ENCODE measurements at places on chromosomes 5 and 9.

GRCh38 chr5:179273073-179273435, 72.2 kb downstream of the ADAMTS2 start:
- DNase-seq: no peak

- no peak for DNase-seq
Measured at GRCh38 chr5:54632131-54632701, 114.7 kb downstream of the SNX18 start.

DNA sequence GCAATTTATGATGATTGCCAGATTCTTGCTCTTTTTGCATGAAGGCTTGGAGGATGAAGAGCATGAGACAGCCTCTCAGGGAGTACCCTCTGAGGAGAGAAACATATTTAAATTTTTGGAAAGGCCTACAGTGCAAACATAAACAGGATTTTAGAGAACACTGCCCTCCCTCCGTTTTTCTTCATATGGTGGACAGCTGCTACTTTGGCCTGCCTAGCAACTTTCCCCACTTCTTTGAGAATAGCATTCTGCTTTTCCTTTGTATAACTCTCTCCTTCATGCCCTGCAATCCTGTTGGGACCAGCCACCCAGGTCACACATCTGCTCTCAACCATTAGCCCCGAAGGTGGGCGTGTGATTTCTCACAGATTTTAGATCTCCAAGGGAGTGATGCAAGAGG, 20.5 kb upstream of the TXN start:
- no peak for DNase-seq

DNA sequence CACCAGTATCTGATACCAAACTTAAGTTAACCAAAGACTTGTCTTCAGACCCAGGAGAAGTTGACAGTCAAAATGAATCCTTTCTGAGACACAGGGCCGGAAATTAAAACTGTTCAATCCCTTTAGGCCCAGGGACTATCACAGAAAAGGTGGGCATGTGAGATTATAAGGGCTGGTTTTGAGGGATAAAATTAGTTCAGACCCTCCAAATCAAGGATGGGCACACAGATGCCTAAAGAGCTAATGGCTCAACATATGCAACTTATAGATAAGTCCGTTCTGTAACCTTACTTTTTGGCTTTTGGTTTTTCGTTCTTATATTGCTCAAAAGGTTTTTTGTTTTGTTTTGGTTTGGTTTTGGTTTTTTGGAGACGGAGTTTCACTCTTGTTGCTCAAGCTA, 129.6 kb upstream of the ABCA1 start:
- DNase-seq: no peak

DNA sequence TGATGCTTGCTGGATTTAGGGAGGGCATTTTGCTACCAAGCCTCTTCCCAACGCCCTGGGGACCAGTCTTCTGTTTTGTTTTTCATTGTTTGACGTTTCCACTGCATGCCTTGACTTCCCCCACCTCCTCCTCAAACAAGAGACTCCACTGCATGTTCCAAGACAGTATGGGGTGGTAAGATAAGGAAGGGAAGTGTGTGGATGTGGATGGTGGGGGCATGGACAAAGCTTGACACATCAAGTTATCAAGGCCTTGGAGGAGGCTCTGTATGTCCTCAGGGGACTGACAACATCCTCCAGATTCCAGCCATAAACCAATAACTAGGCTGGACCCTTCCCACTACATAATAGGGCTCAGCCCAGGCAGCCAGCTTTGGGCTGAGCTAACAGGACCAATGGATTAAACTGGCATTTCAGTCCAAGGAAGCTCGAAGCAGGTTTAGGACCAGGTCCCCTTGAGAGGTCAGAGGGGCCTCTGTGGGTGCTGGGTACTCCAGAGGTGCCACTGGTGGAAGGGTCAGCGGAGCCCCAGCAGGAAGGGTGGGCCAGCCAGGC, 23.0 kb downstream of the PCDHGC5 start:
- DNase-seq: no peak

DNA sequence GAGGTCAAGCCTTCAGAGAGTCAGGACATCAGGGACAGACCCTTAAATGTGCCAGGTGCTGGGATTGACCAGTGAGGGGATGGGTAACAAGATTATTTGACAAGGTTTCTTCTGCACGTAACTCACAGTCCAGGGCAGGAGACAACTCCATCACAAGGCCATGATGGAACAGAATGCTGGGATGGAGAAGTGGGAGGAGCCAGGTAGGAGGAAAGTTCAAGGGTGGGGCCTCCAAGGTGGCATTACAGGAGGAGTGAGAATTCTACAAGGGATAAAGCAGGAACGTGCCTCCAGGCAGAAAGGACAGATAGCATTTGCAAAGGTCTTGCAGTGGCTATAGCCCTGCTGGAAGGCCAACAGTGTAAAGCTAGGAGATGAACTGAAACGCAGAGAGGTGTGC, 102.2 kb downstream of the FGF18 start:
- no peak for DNase-seq

DNA sequence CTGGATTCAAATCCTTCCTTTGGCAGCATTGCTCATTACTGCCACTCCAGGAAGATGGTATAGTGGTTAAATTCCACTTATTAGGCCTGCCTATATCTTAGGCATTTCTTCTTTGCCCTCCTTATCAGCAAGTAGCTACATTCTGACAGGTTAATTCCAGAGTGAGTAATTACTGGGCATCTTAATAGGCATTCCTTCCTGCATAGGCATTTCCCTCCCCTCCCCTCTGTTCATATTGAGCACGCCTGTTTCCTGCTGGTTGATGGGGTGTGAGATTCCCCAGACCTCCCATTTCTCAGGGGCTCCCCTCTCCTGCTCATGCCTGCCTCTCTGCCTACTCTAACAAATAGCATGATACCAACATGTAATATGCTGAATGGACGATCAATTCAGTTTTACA, 305.9 kb downstream of the CYLC2 start:
- DNase-seq: no peak

Measured in AG09309 (cell line).